ENCODE measurements at places on chromosomes 12 and 14.

DNA sequence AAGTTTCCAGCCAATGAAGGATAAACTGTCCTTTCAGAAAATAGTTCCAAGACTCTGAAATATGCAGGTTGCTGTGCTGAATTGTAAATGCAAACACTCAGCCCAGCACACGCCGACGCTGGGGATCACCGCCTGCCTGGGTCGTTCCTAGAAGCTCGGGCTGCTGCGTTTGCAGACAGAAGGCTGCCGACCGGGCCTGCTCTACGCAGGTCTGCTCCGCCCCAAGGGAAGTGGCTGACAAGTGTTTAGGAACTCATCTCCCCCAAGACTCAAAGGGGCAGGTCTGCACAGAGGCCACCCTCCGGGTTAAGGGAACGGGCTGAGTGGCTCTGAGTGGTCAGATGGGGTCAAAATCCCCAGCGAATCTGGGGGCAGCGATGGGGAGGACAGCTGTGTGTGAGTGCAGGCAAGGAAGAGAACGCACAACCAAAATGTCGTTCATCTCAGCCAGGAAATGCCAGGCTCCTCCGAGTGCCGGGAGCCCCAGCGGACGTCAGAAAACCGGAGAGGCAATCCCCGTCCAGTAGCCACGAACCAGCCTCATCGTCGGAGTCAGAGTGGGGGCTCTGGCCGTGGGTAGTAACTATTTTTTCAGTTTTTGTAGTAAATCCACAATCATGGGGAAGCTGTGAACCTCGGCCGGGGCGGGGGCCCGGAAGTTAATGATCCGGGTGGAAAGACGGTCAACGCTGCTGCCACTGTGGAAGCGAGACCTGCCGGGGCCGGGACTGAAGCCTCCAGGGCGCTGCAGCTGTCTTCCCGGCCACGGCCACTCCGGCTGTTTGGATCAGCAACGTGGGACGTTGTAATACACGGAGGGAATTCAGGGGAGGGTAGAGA is 6.0 kb downstream of the GALNT9 start:
- no peak for DNase-seq

DNA sequence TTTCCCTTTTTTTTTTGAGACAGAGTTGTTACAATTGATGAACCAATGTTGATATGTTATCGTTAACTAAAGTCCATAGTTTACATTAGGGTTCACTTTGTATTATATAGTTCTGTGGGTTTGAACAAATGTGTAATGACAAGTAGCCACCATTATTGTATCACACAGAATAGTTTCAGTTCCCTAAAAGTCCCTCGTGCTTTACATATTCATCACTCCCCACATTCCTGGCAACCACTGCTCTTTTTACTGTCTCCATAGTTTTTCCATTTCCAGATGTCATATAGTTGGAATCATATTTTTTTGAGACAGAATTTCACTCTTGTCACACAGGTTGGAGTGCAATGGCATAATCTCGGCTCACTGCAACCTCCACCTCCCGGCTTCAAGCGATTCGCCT is 12.5 kb downstream of the HSD17B6 start:
- peak; percentile 31 for DNase-seq

- DNase-seq = peak; percentile 64
Observed at GRCh38 chr14:55328317-55328716, 57.1 kb downstream of the FBXO34 start.

GRCh38 chr14:52286661-52287649 is 19.5 kb downstream of the PTGDR start:
- DNase-seq = peak; percentile 16

- DNase-seq = no peak
Observed at GRCh38 chr12:122125452-122126341, 47.1 kb downstream of the MLXIP start.
